ENCODE measurements at places on chromosomes 7 and 10. TPM values are rescaled to one million over a fixed set of nuclear protein-coding genes. Genes with fewer than 3 reads are reported as not detected.
A peak's percentile ranks its signal among the peaks of the same experiment; 100 is the strongest.

MET gene
- 5.9 TPM for polyA plus RNA-seq

ZSCAN25 gene
- 9.8 TPM for polyA plus RNA-seq

PIK3AP1 gene
- 9.9 TPM for polyA plus RNA-seq

MINDY4 gene
- polyA plus RNA-seq, result 6.9 TPM

DNA sequence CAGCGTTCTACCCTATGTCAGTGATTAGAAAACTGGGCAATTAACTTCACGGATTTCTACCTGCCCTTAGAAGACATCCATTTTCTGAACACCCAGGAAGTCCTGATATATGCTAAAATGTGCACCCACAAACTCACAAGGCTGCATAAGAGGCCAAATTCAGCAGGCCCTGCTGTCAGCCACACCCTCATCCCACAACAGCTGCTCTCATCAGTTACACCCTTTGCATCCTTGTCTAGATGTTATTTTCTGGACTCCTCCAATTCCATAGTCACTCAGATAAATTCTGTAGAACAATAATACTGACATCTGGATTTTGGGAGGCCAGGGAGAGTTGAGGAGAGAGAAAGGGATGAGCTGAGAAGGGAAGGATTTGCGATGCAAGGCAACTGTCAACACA is 208.9 kb downstream of the TAX1BP1 start:
- H3K4me3 ChIP-seq, result no peak overlapping the region
- H3K27me3 ChIP-seq, result no peaks in the 10 kb centered on the region
- peaks cover 2% of the 10 kb centered on the region for H3K4me1 ChIP-seq

GRCh38 chr7:114086537-114086913 is 167.7 kb upstream of the PPP1R3A start:
- DNase-seq, result peak; percentile 37
- H3K36me3 ChIP-seq, result no peaks in the 10 kb centered on the region
- H3K4me1 ChIP-seq, result no peaks in the 10 kb centered on the region
- H3K27me3 ChIP-seq, result no peaks in the 10 kb centered on the region

DNA sequence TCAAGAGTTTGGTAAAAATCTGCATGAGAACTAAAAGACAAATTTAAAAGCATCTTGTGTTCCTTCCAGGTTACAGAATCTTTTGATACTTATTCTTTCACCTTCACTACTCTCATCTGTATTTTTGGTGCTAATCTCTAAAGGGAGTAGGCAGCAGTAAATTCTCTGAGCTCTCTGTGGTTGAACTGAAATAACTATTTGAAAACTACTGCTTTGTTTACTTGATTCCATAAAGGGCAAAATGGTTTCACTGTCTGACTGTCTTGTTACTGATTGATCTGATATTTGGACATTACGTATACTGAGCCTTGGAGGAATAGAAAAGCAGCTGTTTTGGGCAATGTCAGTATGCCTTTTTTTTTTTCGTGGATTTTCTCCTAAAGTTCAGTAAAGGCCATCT is 103.3 kb downstream of the CHRM2 start:
- DNase-seq, result no peak
- H3K4me3 ChIP-seq, result no peak overlapping the region
- H3K27me3 ChIP-seq, result no peaks in the 10 kb centered on the region
- H3K4me1 ChIP-seq, result no peaks in the 10 kb centered on the region

DNA sequence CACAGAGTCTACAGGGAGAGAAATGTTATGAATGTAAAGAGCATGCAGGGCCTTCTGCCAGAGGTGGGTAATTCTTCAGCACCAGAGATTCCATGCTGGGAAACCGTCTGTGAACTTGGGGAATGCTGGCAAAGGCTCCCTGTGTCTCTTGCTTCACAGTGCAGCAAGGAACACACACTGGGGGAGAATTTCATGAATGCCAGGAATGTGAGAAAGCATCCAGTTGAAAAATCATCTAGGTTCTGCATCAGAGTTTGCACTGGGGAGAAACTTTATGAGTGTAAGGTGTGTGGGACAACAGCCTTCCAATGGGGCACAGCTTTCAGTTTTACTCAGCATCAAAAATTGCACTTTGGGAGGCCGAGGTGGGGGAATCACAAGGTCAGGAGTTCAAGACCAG is 224.3 kb upstream of the IGFBP3 start:
- H3K36me3 ChIP-seq, result no peaks in the 10 kb centered on the region
- no peak for DNase-seq
- peaks cover 3% of the 10 kb centered on the region for H3K4me1 ChIP-seq
- H3K4me3 ChIP-seq, result no peak overlapping the region
- no peaks in the 10 kb centered on the region for H3K27me3 ChIP-seq

DNA sequence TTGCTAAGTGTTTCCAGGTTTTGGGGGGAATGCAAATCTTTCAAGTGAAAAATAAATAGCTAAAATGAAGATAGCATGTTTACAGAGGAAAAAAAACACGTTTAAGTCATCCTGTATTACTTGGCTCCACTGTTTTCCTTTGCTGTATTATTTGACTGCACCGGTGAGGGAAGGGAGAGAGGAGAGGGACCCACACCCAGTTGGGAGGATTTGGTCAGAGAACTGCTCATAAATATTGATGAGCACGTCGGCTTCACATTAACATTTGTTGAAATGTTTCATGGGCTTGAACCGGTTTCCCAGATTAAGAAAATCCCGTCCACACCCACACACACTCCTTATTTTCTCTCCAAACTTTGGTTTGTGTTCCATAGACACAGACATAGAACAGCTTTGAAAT is 493.8 kb upstream of the MGMT start:
- no peak overlapping the region for H3K27ac ChIP-seq
- no peaks in the 10 kb centered on the region for H3K27me3 ChIP-seq
- H3K36me3 ChIP-seq, result no peaks in the 10 kb centered on the region
- H3K4me3 ChIP-seq, result no peak overlapping the region
- no peaks in the 10 kb centered on the region for H3K4me1 ChIP-seq

DNA sequence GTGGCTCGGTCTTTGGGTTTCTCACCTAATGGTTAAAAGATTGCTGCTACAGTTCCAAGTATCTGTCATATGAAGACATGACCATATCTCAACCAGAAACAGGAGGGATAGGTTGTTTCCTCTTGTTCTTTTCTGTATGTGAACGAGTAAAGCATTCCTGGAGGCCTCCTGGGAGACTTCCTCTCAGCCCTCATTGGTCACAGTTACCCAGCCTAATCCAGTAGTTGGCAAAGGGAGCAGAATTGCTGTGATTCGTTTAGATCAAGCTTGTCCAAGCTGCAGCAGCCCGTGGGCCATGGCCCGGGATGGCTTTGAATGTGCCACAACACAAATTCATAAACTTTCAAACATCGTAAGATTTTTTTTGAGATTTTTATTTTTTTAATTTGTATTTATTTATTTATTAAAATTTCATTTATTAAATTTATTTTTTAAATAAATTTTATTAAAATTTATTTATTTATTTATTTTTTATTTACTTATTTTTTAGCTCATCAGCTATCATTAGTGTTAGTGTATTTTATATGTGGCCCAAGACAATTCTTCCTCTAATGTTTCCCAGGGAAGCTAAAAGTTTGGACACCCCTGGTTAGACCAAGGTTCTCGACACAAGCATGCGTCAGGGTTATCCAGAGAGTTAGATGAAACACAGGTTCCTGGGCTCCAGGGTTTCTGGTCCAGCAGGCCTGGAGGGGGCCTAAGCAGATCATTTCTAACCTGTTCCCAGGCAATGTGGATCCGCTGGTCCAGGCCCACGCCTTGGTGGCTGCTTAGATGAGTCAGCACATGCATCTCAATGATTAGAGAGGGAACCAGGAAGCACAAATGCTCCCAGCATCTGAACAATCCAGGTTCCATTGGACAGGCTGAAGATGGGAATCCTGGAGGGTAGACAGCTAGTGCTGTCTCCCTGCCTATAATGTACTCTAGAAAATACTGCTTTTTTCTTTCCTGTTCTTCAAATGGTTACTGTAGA is 25.6 kb downstream of the CDC123 start:
- peaks cover 5% of the 10 kb centered on the region for H3K4me1 ChIP-seq
- no peaks in the 10 kb centered on the region for H3K36me3 ChIP-seq
- no peak for DNase-seq
- H3K27ac ChIP-seq, result no peak overlapping the region
- H3K4me3 ChIP-seq, result no peak overlapping the region

DNA sequence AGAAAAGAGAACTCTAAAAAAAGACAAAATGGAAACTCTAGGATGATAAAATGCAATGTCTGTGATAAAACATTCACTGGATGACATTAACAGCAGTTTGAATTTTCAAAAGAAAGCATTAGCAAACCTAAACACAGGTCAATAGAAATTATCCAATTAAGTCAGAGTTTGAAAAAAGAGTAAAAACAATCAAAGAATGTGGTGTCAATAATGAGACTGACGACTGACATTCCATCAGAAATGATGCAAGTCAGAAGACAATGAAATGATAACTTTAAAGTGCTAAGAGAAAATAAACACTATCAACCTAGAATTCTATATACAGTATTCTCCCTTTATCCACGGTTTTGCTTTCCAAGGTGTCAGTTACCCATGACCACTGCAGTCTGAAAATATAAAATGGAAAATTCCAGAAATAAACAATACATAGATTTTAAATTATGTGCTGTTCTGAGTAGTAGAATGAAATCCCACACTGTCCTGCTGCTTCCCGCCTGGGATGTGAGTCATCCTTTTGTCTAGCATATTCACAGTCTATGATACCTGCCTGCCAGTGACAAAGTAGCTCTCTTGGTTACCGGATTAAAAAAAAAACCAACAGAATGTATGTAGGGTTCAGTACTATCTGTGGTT is 38.3 kb upstream of the SFMBT2 start:
- no peaks in the 10 kb centered on the region for H3K4me1 ChIP-seq
- H3K36me3 ChIP-seq, result no peaks in the 10 kb centered on the region
- no peak overlapping the region for H3K27ac ChIP-seq
- H3K4me3 ChIP-seq, result no peak overlapping the region
- DNase-seq, result no peak
- no peaks in the 10 kb centered on the region for H3K27me3 ChIP-seq

- no peaks in the 10 kb centered on the region for H3K27me3 ChIP-seq
- no peaks in the 10 kb centered on the region for H3K36me3 ChIP-seq
- H3K4me3 ChIP-seq, result no peak overlapping the region
- no peak for DNase-seq
Observed at GRCh38 chr7:150980663-150981062, 2.5 kb upstream of the KCNH2 start.

- no peak overlapping the region for H3K27ac ChIP-seq
- no peaks in the 10 kb centered on the region for H3K36me3 ChIP-seq
- no peak for DNase-seq
- no peaks in the 10 kb centered on the region for H3K27me3 ChIP-seq
- H3K4me3 ChIP-seq, result no peak overlapping the region
- no peaks in the 10 kb centered on the region for H3K4me1 ChIP-seq
Observed at GRCh38 chr7:22302193-22302592, 54.8 kb downstream of the RAPGEF5 start.

GRCh38 chr7:26949319-26949718 is 84.9 kb upstream of the SKAP2 start:
- H3K36me3 ChIP-seq, result no peaks in the 10 kb centered on the region
- no peaks in the 10 kb centered on the region for H3K27me3 ChIP-seq
- H3K4me1 ChIP-seq, result no peaks in the 10 kb centered on the region
- no peak overlapping the region for H3K4me3 ChIP-seq
- no peak overlapping the region for H3K27ac ChIP-seq
- no peak for DNase-seq

DNA sequence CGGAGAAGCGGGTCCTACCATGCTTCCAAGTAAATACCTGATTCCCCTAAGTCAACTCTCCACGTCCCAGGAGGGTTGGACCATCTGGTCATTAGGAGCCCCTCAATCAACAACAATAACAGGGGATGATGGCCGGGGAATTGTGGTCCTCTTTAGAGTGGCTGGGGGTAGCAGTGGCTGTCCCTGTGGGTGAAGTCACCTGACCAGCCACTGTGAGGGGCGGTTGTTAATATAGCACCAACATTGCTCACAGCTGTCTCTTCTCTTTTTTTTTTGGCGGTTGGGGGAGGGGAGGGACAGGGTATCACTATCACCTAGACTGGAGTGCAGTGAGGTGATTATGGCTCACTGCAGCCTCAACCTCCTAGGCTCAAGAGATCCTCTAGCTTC is 67.9 kb downstream of the SPDYE5 start:
- H3K4me3 ChIP-seq, result no peak overlapping the region
- DNase-seq, result no peak
- no peak overlapping the region for H3K27ac ChIP-seq
- no peaks in the 10 kb centered on the region for H3K27me3 ChIP-seq

- H3K27ac ChIP-seq, result no peak overlapping the region
- H3K27me3 ChIP-seq, result no peaks in the 10 kb centered on the region
- peaks cover 1% of the 10 kb centered on the region for H3K4me1 ChIP-seq
- no peak overlapping the region for H3K4me3 ChIP-seq
- H3K36me3 ChIP-seq, result no peaks in the 10 kb centered on the region
Observed at GRCh38 chr7:16463520-16463919, 2.0 kb downstream of the SOSTDC1 start.

- DNase-seq, result no peak
- no peaks in the 10 kb centered on the region for H3K36me3 ChIP-seq
- no peak overlapping the region for H3K4me3 ChIP-seq
- no peaks in the 10 kb centered on the region for H3K4me1 ChIP-seq
- no peaks in the 10 kb centered on the region for H3K27me3 ChIP-seq
Observed at GRCh38 chr10:70592746-70593512, 9.6 kb downstream of the PRF1 start.

DNA sequence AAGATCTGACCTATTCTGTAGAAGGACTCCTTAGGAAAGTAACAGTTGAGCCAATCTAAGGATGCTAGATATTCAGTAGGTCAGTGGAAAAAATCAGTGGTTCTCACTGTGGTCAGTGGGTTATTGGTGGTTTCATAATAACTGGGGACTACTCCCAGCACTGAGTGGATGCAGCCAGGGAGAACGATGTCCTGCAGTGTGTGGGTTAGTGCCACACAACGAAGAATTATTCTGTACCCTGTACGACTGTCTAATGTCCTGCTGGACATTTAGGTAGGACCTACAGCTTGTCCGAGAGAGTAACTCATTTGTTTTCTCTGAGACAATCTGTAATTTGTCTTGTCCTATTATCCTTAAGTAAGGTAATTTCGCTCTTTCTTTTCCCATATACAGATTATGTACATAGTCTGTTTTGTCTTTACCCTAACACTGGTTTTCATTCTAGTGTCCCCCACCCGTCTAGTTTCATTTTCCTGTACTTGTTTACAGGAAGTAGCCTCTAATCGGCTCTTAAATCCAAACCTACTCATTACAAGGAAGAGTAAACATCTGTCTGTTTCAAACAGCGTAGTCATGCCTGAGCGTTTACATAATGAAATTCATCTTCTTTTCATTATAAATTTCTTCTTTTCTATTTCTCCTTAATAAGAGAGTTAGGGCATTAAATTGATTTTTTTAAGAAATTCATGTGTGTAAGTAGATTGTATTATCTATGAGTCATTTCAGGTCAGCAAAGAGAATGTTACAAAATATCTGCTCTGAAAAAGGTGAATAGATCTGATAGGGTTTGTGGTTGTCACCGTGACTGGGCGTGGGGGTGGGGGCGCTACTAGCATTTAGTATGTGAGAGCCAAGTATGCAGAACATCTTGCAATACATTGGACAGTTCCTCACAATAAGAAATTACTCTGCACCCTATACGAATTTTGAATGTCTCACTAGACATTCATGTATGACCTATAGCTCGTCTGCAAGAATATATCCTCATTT is 8.3 kb upstream of the ZC3HAV1L start:
- no peak for DNase-seq
- H3K4me1 ChIP-seq, result no peaks in the 10 kb centered on the region
- H3K36me3 ChIP-seq, result no peaks in the 10 kb centered on the region

Data from ovary (tissue), 10 donors.